ENCODE measurements at places on chromosomes 2 and 18.

DNA sequence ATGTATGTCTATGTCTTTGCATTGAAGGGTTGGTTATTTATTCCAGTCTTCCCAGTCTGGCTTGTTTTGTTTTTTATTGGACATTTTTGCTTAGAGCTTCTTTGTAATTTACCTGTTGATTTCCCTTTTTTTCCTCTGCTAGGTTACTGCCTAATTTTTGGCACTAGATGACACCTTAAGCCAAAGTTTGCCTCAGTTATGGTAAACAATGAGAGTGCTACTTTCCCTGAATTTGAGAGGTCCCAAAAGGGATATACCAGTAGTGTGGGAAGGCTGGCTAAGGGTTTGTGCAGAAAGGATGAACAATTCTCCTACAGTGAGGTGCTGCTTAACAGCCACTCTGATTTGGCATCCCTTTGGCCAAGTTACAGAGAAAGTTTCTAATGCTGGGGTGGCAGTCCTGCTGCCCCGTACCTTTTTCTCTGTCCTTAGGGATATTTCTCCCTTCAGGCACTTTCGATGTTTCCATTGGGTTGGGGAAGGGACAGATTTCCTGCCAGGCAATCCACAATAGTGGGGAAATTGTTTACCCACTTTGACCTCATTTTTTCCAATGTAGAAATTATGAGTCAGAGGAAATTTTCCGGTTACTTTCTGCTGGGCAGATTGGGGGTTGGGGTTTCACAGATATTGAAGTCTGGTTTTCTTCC, 354.9 kb downstream of the PTPRM start:
- DNase-seq, result no peak

- peak; percentile 40 for DNase-seq
Measured at GRCh38 chr2:54570925-54571694, 115.0 kb downstream of the SPTBN1 start.

GRCh38 chr2:51866361-51866760, 834.4 kb upstream of the NRXN1 start:
- DNase-seq, result no peak

DNA sequence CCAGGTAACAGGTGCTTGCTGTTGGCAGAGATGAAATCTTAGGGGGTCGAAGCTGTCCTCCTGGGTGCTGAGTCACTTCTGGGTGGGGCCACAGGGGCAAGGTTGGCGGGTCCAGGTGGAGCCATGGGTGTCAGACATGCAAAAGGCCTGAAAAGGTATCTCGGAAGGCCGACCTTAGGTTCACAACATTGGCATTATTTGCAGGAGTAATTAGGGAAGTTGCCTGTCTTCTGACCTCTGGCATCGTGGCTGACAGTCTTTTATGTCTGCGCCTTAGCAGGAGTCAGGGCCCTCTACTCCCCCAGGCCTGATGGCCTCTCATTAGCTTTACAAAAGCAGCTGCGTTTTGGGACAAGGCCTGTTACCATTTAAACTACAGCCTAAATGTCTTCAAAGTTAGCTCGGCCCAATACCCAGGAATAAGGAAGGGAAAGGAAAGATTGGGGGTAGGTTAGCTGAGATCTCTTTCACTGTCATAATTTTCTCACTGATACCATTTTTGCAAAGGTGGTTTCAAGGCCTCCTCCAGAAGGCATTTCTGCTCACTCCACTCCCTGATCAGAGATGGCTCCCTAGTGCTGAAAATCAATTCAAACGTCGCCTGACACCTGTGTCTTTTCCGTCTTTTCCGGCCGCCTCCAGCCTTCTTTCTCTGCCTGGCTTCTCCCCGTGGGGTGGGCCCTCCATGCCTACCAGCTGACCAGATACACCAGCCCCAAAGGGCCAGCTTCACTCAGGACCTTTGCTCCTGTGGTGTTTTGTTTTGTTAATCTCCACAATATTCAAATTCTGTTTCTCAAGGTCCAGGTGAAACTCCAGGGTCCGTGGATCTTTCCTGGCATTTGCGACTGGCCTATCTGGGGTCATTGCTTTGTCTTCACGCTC, 90.8 kb downstream of the RHOB start:
- no peak for DNase-seq

DNA sequence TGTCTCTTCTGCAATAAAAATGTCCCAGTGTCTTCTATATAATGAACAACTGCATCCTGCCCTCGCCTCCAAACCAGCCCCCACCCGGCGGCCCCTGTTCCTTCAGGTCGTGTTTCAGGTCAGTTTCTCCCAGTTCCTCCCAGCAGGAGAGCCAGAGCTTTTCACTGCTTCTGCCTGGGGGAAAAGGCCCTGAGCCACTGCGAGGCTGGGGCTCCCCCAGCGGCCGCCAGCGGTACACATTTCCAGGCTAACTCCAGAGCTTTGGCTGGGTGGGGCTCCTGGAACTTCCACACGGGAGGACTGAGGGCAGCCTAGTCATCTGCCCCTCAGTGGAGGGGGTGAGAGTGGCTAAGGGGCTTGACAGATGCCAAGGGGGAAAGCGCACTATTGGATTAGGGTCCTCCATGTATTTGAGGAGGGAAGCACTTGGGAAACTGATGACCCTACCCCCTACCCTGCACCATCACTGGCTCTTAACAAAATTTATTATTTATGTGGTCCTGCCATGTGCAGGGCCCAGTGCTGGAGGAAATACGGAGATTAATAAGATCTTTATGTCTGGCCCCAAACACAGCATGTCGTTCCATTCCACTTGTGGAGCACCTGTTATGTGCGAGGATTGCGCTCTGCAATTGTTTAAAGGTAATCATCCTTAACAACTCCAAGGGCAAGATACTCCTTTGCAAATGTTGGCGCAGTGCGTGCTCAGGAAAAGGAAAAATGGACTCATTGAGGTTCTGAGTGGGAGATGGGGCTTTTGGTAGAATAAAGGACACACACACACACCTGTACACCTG, 17.3 kb upstream of the CYS1 start:
- peak; percentile 73 for DNase-seq

DNA sequence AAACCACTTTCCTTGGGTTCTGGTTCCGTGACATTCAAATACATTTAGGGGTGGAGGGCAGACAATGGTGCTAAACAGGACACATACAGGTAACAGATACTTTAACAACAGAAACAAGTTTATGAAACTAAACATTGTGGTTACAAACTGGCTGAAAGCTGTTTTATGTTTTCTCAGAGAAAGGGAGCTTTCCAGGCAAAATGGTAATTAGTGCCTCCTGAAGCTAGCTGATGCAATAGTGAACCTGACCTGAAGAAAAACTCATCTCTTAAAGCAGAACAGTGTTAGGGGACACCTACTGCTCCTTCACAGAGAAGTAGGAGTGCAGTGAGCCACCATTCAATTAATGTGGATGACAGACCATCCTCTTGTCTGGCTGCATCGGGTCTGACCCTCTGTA, 138.9 kb downstream of the CCDC148 start:
- no peak for DNase-seq

DNA sequence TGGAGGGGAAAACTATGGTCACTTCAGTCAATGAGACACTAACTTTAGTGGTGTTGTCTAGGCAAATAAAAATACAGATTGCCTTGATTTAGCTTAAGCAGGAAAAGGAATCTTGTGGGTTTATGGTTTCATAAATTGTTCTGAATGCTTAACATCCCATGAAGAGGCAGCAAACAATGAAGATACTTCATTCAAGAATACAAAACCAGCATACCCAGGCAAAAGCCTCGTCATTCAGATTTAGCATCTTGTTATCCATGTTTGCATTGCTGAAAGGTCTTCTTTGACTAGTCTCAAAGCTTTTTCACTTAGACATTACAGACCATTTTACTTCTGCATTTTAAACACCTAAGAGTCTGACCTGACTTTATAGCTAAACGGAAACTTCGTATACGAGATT, 272.7 kb upstream of the FSHR start:
- DNase-seq, result no peak

- no peak for DNase-seq
Measured at GRCh38 chr2:233519787-233520611, 46.6 kb downstream of the USP40 start.

GRCh38 chr2:239714116-239714515, 311.0 kb downstream of the NDUFA10 start:
- no peak for DNase-seq

DNA sequence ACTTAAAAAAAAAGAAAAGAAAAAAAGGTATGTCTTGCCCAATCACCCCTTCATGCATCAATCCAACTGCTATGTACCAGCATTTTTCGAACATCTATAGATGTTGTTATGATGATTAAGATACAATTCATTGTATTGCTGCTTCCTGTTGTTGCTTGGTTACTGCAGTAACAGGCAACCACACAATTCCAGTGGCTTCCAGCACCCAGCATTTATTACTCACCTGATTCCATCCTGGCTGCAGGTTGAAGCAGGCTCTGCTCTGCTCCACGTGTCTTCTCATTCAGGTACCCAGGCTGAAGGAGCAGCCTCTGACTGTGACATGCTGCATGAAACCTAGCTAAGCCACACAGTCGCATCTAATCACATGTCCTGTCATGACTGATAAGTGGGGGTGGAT, 196.9 kb downstream of the INO80D start:
- DNase-seq, result peak; percentile 84

DNA sequence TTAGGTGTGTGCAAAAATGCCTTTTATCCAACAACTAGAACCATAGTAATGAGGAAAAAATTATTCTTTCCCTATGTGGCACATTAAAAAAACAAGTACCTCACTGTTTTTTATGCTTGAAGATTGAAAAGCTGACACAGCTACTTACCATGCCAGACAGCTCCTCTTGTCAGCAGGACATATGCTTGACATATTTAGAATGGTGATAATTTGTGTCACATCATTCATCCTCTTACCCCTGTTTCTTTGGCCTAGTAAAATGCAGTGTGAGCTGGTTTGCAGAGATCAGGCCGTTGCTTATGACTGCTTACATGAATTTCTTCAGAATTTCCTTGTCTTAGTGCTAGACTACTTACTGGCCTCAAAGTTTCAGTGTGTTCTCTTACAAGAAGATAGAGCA, 869.9 kb downstream of the LRP1B start:
- DNase-seq, result no peak

DNA sequence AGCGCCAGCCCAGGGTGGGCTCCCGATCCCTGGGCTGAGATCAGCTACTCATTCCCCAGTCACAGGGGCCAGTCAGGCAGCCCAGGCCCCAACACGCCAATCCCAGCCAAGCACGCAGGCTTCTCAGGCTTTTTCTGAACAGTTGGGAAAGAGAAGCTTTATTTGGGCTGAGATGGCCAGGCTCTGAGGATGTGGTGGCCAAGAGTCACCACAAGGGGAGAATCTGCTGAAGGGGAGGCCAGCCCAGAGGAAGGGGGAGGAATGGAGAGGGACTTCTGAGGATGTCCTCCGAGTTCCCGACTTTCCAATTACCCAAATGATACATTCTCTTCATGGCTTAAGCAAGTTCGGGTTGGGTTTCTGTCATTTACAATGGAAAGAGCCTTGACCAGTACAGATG, 2.8 kb upstream of the DIPK1C start:
- no peak for DNase-seq

- peak; percentile 45 for DNase-seq
Measured at GRCh38 chr2:101121174-101121573, 30.0 kb downstream of the TBC1D8 start.

DNA sequence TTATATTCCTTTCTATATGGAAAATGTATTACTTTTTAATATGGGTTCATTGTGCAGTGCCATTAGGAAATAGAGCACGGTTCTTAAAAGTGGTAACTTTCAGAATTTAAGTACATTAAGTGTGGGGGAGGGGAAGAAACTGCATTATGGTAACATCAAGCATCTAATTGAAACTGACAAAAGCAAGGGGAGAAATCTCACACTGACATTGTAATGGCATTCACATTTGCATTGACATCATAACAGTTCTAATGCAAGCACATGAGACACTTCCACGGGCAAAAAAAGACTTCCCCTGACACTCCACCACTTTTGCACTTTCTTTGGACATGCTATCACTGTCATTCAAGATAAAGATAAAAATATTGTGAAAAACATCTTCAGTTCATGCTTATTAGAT, 431.3 kb upstream of the SMIM21 start:
- DNase-seq, result no peak

- DNase-seq, result no peak
Measured at GRCh38 chr2:73078457-73079411, 7.2 kb upstream of the SFXN5 start.

- DNase-seq, result peak; percentile 19
Measured at GRCh38 chr2:3189076-3189591, 188.5 kb downstream of the EIPR1 start.

GRCh38 chr2:215970425-215970824, 42.9 kb downstream of the MREG start:
- DNase-seq, result no peak

GRCh38 chr18:75696391-75696790, 268.9 kb upstream of the SMIM21 start:
- no peak for DNase-seq

GRCh38 chr18:46711444-46711863, 45.4 kb downstream of the ST8SIA5 start:
- no peak for DNase-seq

DNA sequence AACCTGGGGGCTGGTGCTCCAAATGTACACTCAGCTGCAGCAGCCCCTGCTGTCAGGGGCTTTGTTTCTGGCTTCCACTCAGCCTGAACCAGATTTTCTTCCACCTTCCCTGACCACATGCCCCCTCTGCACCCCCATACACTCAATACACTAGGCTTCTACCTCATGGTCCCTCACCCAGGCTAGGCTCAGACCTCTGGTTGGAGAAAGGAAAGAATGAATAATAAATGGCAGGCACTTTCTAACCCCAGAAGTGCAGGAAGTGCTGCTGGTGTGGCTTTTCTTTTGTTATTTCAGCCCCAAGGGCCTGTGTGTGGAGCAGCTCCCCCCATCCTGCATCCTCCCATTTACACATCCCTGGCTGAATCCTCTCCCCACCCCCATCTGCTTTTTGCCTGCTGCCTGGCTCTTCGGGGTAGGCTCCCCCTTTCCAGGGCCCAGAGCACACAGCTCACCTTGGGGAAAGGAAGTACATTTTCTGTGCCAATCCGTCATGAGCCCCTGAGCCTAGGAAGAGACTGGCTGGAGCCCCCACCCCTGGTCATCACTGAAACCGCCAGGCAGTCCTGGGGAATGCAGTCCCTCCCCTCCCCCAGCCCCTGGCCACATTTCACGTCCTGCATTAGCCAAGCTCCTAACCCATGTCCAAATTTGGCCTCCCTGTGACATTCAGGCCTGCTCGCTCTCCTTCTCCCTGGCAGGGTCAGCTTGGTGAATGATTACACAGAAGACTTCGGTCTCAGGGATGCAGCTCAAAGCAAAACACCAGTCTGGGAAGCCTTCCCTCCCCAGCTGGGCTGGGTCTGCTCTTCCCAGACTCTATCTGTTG, 2.6 kb downstream of the DYSF start:
- DNase-seq, result no peak

DNA sequence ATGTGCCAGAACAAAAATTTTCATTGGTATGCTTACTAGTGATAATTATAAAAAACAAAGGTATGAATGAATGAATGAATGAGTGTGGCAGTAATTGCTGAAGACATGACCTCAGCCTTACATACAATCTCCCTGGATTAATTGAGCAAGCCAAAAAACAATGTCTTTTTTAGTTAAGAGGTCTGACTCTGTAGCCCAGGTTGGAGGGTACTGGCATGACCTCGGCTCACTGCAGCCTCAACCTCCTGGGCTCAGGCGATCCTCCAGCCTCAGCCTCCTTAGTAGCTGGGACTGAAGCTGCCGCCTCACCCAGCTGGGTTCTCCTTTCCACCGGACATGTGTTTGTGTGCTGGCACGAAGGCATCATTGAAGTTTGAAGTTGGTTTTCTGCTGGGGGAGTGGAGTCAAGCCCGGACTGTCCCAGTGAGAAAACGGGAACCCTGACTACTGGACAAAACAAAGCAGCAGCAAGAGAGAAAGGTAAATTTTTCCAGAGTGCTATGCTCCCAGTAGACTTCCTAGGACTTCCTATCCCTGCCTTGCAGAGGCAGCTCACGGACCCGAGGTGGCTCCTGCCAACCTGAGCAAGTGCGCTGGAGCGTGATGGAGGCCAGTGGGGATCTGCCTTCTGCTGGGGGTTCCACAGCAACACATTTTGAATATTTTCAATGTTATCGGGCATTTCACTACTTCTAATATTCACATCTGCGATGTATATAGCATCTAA, 6.4 kb upstream of the IMP4 start:
- DNase-seq, result peak; percentile 73
